ENCODE measurements at places on chromosomes 6 and 20.

GRCh38 chr6:63149730-63150129 lies 61.5 kb upstream of the FKBP1C start:
- no peak for DNase-seq

- peak; percentile 41 for DNase-seq
These were observed 19.4 kb upstream of the MRGBP start for GRCh38 chr20:62776692-62777527.

GRCh38 chr6:129426343-129426742 lies 283.6 kb downstream of the ARHGAP18 start:
- no peak for DNase-seq

- DNase-seq, result no peak
These were observed 25.5 kb upstream of the OLIG3 start for GRCh38 chr6:137519629-137520176.

DNA sequence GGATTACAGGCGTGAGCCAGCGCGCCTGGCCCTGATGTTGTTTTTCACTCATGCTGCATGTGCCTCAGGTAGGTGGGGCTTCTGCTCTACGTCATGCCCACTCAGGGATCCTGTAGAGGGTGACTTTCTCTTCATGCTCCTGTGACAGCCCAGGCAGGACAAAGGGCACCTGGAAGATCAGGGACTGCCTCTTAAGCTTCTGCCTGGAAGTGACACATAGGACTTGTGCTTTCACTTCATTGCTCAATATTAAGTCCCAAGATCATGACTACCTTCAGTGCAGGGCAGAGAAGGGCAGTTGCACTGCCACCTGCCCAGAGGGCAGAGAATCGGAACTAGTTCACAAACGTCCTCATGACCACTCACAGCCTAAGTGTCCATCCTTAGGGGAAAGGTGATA lies 249.5 kb upstream of the SULF2 start:
- no peak for DNase-seq

GRCh38 chr6:140893432-140893831 lies 1239.3 kb upstream of the GJE1 start:
- DNase-seq, result no peak

DNA sequence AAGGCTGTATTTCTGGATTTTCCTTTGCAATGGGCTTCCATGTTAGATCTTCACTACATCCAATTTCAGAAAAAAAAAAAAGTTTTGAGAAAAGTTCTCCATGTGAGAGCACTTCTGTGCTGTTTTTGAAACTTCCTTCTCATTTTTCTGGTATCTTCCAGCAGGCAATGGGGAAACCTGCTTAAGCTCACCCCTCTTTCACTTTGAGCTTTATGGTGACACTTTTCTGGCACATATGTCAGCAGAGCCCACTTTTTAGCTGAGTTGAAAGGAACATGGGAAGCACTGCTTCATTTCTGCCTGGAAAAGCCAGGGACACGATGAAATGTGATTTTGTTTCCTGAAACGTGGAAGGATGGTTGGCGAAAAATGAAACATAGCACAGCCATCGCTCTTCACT lies 293.7 kb downstream of the PLCB1 start:
- DNase-seq, result no peak

- no peak for DNase-seq
These were observed 368.2 kb downstream of the SYNE1 start for GRCh38 chr6:152268846-152269442.

DNA sequence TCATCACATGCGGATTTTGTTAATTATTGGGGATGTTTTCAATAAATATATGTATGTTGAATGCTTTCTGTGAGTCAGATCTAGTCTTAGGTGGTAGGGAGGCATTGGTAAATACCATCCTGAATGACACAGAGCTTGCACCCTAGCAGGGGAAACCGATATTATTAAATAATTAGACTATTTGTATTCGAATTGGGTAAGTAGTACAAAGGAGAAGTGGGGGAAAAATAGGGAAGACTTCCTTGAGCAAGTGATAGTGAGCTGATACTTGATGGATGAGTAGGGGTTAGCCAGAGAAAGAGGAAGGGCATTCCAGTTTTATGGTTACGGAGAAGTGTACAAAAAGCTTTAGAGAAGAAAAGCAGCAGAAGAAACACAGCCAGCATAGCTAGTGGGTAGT lies 1.5 kb downstream of the RIOK1 start:
- DNase-seq, result no peak

DNA sequence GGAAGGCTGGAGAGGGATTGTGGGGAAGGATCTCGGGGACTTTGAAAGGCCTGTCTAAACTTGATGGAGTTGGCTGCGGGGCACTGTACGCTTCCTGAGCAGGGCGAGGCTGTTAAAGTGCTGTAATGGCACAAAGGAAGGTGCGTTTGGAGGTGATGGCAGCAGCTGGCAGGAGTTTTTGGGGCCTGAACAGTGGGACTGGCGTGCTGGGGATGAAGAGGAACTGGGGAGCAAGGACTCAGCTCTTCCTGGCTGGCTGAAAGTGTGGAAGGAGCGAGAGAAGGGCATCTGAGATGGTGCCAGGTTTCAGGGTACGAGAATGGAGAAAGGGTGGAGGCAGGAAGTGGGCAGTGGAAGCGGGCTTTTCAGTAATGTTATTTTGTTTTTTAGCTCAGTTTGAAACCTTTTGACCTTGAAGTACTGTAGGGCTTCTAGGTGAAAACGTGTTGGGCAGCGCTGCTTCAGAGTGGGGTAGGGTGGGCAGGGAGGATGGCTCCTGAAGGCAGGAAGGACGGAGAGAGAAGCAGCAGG lies 8.0 kb downstream of the TMEM181 start:
- DNase-seq, result no peak

GRCh38 chr20:33790566-33790965 lies 20.6 kb upstream of the CHMP4B start:
- DNase-seq, result no peak

- DNase-seq, result no peak
These were observed 111.6 kb downstream of the RTN4IP1 start for GRCh38 chr6:106517706-106518105.

- DNase-seq, result no peak
These were observed 34.9 kb upstream of the ISM1 start for GRCh38 chr20:13186043-13186774.

GRCh38 chr6:131065824-131066171 lies 2.8 kb upstream of the EPB41L2 start:
- no peak for DNase-seq

- DNase-seq, result no peak
These were observed 41.3 kb downstream of the DSTN start for GRCh38 chr20:17611290-17611539.

DNA sequence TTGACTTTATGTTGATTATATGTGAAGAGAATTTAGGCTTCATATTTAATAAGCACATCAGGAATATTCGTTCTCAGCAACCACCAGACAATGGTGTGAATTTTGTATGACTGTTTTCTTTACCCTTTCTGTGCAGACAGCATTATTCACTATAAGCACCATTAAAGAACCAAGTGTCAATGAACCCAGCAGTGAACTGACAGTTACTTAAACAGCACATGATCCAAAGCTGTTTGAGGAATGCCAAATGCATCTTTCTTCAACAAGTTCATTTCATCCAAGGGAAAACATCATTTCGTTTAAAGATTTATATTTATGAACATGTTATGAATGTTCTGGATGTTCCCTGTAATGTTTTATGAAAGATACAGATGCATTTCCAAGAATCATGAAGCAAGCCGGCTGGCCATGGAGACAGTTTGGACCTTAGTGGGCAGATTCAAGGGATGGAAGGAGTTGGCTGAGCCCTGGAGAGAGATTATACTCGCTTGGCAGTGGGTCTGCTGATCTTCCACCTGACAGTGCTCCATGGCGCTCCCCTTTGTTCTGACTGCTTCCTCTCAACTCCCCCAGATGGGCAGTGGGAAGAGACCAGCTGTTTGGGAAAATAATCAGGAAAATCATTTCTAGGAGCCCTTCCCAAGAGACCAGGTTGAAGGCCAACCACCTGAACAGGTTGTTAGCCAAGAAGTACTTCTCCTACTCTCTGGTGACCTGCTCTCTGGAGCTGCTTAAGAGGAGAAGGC lies 326.0 kb upstream of the RSPO3 start:
- no peak for DNase-seq
